ENCODE measurements at places on chromosomes 4 and X.

GRCh38 chrX:16733013-16733412 lies 13.6 kb downstream of the SYAP1 start:
- no peak for DNase-seq

DNA sequence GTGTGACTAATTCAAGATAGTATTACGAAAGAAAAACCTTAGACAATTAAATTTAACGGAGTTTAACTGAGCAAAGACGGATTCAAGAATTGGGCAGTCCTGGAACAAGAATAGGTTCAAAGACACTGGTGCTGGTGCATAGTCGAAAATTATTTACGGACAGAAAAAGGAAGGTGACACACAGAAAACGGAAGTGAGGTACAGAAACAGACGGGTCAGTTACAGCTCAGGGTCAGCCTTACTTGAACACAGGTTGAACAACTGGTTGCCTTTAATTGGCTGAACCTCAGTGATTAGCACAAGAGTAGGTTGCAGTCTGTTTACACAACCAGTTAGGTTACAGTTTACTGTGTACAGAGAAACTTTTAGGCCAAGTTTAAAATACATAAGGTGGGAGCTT lies 31.5 kb downstream of the KLHL8 start:
- no peak for DNase-seq

DNA sequence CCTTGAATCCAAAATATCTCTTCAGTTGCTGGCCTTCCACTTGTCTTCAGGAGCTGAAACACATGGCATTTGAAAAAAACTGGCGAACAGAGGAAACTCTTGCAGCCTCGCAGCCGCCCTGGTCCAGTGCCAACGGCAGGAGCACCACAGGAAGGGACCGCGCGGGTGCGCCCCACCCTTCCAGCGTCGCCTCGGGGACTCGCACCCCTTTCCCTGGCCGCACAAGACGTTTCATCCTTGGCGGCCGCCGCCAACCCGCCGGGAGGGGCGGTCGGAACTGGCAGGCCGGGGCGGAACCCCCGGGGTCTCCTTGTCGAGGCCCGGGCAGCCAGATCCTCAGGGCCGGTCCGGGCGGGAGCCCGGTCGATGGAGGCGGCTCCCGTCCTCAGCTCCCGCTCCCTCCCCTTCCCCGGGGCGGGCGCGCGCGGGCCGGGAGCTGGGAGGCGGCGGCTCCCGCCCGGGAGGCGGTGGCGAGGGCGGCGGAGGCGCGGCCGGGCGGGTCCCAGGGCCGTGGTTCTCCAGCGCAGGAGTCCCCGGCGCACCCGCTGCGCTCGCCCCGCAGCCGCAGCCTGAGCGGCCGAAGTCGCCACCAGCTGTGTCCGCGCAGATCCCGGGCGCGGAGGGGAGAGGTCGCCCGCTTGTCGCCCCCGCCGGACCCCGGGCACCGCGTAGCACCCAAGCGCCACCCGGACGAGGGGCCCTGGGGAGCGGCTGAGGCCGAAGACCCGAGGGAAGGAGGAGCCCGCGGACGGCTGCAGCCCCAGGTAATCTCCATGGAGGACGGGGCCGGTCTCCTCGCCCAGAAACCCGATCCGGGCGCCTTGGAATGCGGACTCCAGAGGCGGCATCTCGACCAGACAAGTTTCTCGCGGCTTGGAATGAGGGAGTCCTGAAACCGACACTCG lies 886 bp upstream of the NDST3 start:
- DNase-seq, result no peak

DNA sequence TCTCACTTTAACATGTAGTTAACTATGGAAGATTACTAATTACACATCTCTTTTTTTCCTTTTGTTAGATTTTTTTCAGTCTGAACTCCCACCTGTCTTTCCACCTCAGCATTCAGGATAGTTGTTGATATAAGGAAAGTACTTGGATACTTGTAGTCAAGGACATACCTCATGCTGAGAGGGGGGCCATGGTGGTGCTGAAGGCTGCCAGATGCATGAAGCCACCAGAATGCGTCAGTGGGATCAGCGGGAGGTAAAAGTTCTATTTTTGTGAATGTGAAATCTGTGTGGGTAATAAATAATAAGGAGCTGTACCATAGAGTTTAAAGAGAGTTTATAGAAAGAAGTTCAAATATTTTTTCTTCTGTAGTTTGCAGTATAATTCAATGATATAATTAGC lies 13.1 kb upstream of the NDST4 start:
- DNase-seq, result no peak

- DNase-seq, result no peak
Observed at GRCh38 chrX:10900585-10901289, 210.4 kb upstream of the HCCS start.

DNA sequence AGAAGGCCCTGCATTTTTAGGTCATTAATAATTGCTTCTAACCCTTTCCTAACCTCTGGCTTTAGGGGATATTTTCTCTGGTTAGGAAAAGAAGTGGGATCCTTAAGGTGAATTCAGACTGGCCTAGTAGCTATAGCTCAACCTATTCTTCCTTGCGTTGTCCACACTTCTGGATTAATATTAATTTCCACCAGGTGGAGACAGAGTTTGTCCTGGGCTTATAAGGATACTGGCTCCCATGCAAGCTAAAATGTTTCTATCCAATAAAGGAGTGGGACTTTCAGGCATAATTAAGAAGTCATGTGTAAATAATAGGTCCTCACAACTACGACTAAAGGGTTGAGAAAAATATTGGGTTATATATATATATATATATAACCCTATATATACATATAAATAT lies 860.0 kb upstream of the POU3F4 start:
- DNase-seq, result no peak

- DNase-seq, result no peak
Observed at GRCh38 chr4:174663216-174663615, 140.9 kb upstream of the HPGD start.

- no peak for DNase-seq
Observed at GRCh38 chrX:9724711-9725110, 40.9 kb downstream of the GPR143 start.

GRCh38 chr4:147955827-147956558 lies 224.1 kb downstream of the ARHGAP10 start:
- no peak for DNase-seq

DNA sequence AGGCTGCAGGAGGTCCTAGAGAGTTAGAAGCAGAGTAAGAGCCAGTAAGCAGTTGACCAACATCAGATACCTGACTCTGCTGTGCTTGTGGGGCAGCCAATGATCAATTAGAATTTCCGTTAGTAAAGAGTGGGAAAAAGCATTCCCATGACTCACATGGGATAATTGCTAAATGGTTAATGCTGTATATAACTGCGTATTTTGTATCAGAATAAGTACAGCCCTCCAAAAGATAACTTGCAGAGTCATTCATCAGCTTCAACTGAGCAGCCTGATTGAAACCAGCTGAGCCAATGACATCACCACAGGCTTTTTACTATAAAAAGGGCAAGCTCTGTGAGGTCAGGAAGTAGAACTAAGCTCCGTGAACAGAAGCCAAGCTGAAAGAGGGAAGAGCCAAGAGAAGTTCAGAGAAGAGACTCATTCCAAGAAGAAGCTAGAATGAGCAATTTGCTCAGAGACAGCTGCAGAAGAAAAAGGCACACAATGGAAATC lies 67.9 kb downstream of the PPP3CA start:
- no peak for DNase-seq

DNA sequence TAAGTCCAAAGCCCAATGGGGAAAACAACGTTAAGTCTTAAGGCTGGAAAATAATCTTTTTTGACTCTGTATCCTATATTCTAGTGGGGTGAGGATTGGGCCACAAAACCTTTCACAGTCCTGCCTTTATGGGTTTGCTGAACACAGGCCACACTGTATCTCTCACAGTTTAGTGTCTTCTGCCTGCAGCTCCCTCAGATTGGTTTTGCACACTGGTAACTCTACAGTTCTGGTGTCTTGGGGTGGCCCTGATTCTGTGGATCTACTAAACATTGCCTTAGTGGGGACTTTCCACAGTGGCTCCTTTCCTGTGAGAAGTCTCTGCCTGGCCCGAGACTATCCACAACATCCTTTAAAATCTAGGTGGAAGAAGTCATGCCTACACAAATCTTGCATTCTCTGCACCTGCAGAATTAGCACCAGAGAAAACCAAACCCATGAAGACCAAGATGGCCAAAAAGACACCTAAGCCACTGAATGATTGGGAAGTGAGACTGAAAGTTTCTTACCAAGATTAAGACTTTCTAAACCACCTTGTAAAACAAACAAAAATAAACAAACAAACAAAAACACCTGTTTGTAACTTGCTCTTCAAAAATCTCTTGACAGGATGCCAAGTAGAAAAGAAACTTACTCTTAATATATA lies 150.4 kb upstream of the PCDH10 start:
- DNase-seq, result no peak

GRCh38 chr4:6987588-6987961 lies 55.6 kb upstream of the TADA2B start:
- DNase-seq, result no peak

GRCh38 chrX:43643201-43643600 lies 12.9 kb upstream of the MAOA start:
- DNase-seq, result no peak

DNA sequence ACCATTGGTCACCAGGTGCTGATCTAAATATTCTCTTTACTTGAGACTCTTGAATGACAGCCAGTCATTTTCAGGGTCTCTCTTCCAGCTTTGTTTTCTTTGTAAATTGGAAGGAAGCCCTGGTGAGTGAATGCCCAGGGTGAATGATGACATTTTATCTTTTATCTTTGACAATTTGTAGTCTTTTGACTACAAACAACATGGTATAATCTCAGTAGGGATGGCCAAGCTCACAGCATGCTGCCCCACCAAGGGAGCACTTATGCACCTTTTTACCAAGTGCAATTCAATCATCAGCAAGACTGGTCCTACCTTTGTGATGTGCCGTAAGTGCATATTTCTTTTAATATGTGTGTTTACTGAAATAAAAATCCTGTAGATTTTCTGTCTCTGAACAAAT lies 5.7 kb downstream of the AFM start:
- no peak for DNase-seq

DNA sequence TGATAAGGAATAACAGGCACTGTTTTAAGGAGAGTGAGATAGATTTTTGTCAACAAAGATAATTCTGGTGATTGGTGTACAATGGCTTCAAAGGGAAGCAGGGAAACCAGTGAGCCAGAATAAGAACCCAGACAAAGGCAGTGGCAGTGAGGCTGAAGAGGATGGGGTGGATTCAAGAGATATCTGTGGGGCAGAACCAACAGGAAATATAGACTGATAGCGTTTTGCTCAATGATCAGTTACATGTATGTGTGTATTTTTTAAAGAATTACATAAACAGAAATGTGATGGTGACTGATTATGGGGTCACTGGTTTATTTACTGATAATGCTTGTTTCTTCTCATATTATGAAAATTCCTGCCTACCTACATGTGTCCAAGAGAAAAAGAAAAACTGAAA lies 66.4 kb downstream of the AMMECR1 start:
- no peak for DNase-seq

GRCh38 chrX:99722094-99722493 lies 688.0 kb downstream of the PCDH19 start:
- no peak for DNase-seq

GRCh38 chrX:153971124-153971449 lies 531 bp downstream of the HCFC1 start:
- peak; percentile 79 for DNase-seq

DNA sequence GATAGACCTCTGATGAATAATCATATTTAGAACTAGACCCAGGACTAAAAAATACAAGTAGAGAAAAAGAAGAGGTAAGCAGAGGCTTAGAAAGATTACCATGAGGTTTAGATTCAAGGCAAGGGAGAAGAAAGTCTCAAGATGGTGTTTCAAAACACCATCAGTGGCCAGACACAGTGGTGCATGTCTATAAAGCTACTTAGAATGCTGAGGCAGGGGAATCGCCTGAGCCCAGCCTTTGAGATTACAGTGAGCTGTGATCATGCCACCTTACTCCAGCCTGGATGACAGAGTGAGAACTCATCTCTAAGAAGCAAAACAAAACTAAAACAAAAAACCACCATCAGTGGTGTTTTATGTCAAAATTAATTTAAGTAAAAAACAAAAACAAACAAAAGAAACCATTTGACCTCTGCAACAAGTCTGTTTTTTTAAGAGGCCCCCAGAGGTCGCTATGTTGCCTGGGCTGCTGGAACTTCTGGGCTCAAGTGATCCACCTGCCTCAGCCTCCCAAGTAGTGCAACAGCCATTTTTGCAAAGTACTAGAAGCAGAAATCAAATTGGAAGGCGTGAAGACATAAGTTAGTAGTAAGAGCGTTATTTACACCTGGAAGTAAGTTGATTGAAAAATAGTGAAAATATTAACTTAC lies 784.3 kb downstream of the ADGRL3 start:
- no peak for DNase-seq

GRCh38 chr4:43132010-43132582 lies 239.6 kb downstream of the GRXCR1 start:
- DNase-seq, result no peak

- no peak for DNase-seq
Observed at GRCh38 chr4:55080174-55080865, 45.1 kb downstream of the KDR start.

Data from effector memory CD4-positive, alpha-beta T cell (primary cell).